LNCaP clone FGC (cell line): ENCODE measurements at places on chromosomes 11 and 22.

DNA sequence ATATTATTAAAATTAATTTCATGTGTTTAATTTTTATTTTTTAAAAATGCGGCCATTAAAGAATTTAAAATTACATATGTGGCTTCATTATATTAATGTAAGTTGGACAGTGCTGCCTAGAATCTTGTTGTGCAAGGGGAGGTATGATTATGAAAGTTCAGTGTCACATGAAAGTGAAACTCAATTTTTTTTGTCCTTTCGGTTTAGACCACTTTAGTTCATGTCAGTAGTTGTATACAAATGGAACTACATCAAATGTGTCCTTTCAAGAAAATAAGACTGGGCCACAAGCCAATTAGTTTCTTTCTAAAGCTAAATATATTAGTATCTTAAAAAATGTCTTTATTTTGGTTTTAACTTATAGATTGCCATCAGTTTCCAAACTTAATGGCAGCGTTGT, 35.7 kb downstream of the TBCEL start:
- DNase-seq: no peak

DNA sequence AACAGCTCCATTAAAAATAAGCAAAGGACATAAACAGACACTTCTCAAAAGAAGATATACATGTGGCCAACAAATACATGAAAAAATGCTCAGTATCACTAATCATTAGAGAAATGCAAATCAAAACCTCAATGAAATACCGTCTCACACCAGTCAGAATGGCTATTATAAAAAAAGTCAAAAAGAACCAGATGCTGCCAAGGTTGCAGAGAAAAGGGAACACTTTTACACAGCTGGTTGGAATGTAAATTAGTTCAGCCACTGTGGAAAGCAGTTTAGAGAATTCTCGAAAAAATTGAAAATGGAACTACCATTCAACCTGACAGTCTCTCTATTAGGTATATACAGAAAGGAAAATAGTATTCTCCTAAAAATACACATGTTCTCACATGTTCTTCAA, 102.4 kb upstream of the FIBIN start:
- DNase-seq: no peak

DNA sequence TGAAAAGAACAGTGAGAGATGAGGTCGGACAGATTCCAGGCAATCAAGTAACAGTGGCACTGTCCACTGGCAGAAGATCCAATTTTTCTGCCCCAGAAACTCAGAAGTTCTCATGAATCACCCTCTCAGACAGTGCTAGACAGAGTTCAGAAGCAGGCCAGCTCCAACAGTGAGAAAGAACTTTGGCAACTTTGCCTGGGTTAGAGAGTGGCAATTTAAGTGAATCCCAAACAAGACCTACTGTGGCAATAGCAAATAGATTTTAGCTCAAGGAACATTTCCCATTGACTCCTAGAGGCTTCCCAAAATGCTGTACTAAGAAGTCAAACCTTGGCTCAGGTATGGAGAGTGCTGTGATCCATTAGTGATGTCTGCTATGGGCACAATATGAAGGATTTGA, 12.3 kb downstream of the CD44 start:
- DNase-seq: no peak

GRCh38 chr11:1628506-1629325, 859 bp upstream of the KRTAP5-5 start:
- DNase-seq: no peak

- no peak for DNase-seq
Measured at GRCh38 chr11:96008161-96008720, 84.3 kb upstream of the MTMR2 start.

DNA sequence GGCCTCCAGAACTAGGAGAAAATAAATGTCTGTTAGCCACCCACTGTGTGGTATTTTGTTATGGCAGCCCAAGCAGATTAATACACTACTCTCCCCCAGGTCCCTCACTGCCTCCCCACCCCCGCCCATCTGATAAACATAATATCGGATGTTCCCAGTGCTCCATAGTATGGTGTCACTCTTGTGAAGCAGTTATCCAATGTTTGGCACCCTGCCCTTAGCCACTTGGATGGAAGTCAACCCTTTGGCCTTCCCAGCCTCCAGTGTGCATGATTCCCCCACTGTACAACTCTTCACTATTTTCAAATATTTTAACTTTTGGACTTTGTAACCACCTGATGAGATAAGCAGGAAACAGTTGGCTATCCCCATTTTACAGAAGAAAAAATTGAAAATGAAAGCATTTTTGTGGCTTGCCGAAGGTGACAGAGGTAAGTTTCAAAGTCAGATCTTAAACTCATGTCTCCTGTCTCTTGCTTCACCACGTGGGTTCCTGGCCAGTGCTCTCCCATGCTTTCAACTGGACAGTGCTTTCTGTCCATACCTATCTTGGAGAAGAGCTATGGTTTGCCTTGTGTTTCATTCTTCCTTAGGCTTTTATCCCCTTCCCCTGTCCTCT, 53.2 kb downstream of the ALX4 start:
- DNase-seq: no peak

- DNase-seq: no peak
Measured at GRCh38 chr11:129313541-129314297, 61.9 kb upstream of the BARX2 start.

DNA sequence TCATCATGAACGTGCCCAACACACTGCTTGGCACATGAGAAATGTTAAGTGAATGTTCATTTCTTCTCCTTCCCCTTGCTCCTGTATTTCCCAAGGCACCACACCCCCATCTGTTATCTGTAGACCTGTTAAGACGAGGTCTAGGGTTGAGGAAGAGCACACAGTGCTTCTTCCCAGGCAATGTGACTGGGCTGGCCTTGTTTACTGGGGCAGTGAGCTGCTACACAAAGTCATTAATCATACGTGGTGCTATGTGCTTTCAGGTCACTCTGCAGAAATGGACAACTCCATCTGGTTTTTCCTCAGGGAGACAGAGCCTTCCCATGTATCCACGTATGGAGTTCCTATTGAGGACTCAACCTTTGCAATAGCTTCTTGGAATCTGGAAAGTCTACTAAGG, 118.7 kb downstream of the KCNC1 start:
- DNase-seq: no peak

GRCh38 chr11:122242731-122243130, 126.7 kb upstream of the BLID start:
- DNase-seq: no peak

GRCh38 chr11:27464909-27465308, 7.7 kb downstream of the LGR4 start:
- no peak for DNase-seq

DNA sequence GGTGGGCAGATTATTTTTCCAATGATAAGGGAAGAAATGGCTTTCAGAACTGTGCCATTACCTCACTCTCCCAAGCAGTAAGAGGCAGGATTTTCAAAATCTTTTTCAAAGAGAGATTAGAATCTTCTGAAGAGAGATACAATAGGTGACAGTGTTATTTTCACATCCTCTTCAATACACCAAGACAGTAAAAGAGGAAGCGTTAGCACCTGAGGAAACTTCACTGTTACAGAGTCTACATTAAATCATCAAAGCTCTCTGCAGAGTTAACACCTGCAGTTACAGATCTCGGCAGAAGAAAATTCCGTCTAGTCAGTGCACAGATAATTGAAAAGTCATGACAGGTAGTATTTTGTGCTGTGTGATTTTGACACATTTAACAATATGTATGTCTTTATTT, 144.9 kb downstream of the PGR start:
- DNase-seq: no peak

GRCh38 chr11:11293798-11294550, 59.1 kb downstream of the CSNK2A3 start:
- no peak for DNase-seq

- DNase-seq: no peak
Measured at GRCh38 chr11:65745049-65745448, 24.5 kb upstream of the RNASEH2C start.

DNA sequence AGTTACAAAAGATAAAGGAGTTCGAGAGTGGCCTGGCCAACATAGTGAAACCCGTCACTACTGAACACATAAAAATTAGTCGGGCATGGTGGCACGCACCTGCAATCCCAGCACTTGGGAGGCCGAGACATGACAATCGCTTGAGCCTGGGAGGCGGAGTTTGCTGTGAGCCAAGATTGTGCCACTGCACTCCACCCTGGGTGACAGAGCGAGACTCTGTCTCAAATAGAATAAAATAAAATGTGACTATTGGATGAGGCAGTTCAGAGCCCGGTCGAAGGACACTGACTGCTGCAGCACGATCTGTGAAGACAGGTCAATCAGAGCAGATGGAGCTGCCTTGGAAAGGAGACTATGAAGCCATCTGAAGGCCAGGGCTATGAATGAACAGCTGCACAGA, 37.7 kb upstream of the ANO1 start:
- DNase-seq: no peak

DNA sequence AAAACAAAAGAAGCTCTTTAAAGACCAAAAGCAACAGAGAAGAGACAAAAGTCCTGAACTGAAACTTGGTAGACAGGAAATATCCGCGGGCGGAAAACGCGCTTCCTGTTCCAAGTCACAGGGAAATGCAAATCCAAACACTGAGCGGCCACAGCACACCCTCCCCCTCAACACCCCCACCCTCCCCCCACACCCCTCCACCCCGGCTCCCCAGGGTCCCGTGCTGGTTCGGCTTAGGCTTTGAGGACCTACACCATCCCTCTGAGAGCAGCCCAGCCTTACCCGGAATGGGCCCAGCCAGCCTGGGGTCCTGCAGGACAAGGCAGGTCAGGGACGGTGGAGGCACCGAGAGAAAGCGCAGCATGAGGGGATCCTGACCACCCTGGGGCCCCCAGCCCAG, 160.4 kb downstream of the BRD1 start:
- no peak for DNase-seq

- DNase-seq: no peak
Measured at GRCh38 chr22:37804881-37805809, 2.6 kb upstream of the GCAT start.
